A549 treated with RU486 at 1 μM for 4 hours (cell line): ENCODE measurements at places on chromosomes 5 and 9. TPM values are rescaled to one million over a fixed set of nuclear protein-coding genes. Genes with fewer than 3 reads are reported as not detected.

The SNCAIP gene
- total RNA-seq = not detected in 5 replicates

The PCDHA12 gene
- total RNA-seq = 1.9 to 3.0 TPM (median 2.7 TPM) in 5 replicates

The MOB3B gene
- 4.9 to 8.5 TPM (median 7.0 TPM) in 5 replicates for total RNA-seq

The MAMDC2 gene
- 0.21 to 0.65 TPM (median 0.36 TPM) in 5 replicates for total RNA-seq

The GLRX gene
- total RNA-seq = 51.0 to 92.9 TPM (median 64.6 TPM) in 5 replicates

The TNFSF8 gene
- 0.22 TPM in 1 of 5 replicates, not detected in the others for total RNA-seq

The RETREG1 gene
- 1.4 to 2.7 TPM (median 2.1 TPM) in 5 replicates for total RNA-seq

The HTR1A gene
- not detected in 5 replicates for total RNA-seq

The TMEM252 gene
- not detected in 5 replicates for total RNA-seq

The SPINK4 gene
- not detected in 5 replicates for total RNA-seq

The TRIM36 gene
- 1.5 to 2.7 TPM (median 2.2 TPM) in 5 replicates for total RNA-seq

The PCDHB10 gene
- total RNA-seq = 0.06 TPM in 2 of 5 replicates, not detected in the others

The DCAF10 gene
- total RNA-seq = 10.8 to 14.2 TPM (median 11.7 TPM) in 5 replicates

The GAS1 gene
- total RNA-seq = 0.07 to 0.12 TPM (median 0.09 TPM) in 4 of 5 replicates, not detected in the other

The AGXT2 gene
- total RNA-seq = not detected in 5 replicates

The ALAD gene
- 13.1 to 16.7 TPM (median 14.7 TPM) in 5 replicates for total RNA-seq

The PSIP1 gene
- 46.6 to 72.1 TPM (median 67.1 TPM) in 5 replicates for total RNA-seq

The LCN9 gene
- total RNA-seq = not detected in 5 replicates

The JMY gene
- total RNA-seq = 1.7 to 3.8 TPM (median 3.5 TPM) in 5 replicates

The SLCO6A1 gene
- not detected in 5 replicates for total RNA-seq

The PCDHA1 gene
- total RNA-seq = 0.15 to 0.34 TPM (median 0.21 TPM) in 4 of 5 replicates, not detected in the other

The LCN15 gene
- total RNA-seq = not detected in 5 replicates

The PCDHGB3 gene
- total RNA-seq = 0.17 to 0.30 TPM (median 0.23 TPM) in 5 replicates

The MSX2 gene
- 5.2 to 6.8 TPM (median 5.9 TPM) in 5 replicates for total RNA-seq

The EMB gene
- 2.4 to 6.5 TPM (median 5.4 TPM) in 5 replicates for total RNA-seq

The C5 gene
- total RNA-seq = 8.3 to 15.6 TPM (median 13.0 TPM) in 5 replicates

The PCDHA3 gene
- 0.35 to 1.2 TPM (median 0.85 TPM) in 5 replicates for total RNA-seq

The MRPS27 gene
- 52.7 to 60.7 TPM (median 57.3 TPM) in 5 replicates for total RNA-seq

The CCNG1 gene
- 53.6 to 66.2 TPM (median 60.7 TPM) in 5 replicates for total RNA-seq

The MIER3 gene
- total RNA-seq = 8.3 to 18.0 TPM (median 10.0 TPM) in 5 replicates

The SLC6A18 gene
- not detected in 5 replicates for total RNA-seq

The DRD1 gene
- 0.37 to 1.0 TPM (median 0.64 TPM) in 5 replicates for total RNA-seq

The LHX2 gene
- total RNA-seq = 3.1 to 5.7 TPM (median 5.5 TPM) in 5 replicates

The IL33 gene
- 0.27 to 1.0 TPM (median 0.56 TPM) in 5 replicates for total RNA-seq

The FOXI1 gene
- total RNA-seq = not detected in 5 replicates

The FOXD4L3 gene
- 0.07 to 0.29 TPM (median 0.09 TPM) in 5 replicates for total RNA-seq

The PTGS1 gene
- 0.96 to 1.5 TPM (median 1.3 TPM) in 5 replicates for total RNA-seq

The COL27A1 gene
- total RNA-seq = 9.0 to 14.8 TPM (median 11.3 TPM) in 5 replicates

The AFAP1L1 gene
- total RNA-seq = 5.1 to 7.9 TPM (median 6.6 TPM) in 5 replicates

The SLC25A2 gene
- not detected in 5 replicates for total RNA-seq

The FAM169A gene
- total RNA-seq = 2.7 to 7.1 TPM (median 6.6 TPM) in 5 replicates

The SPATA6L gene
- 1.6 to 2.5 TPM (median 2.3 TPM) in 5 replicates for total RNA-seq

The NUTM2F gene
- not detected in 5 replicates for total RNA-seq

The DAP gene
- 56.8 to 62.4 TPM (median 59.0 TPM) in 5 replicates for total RNA-seq

The CLK4 gene
- 8.7 to 10.2 TPM (median 8.9 TPM) in 5 replicates for total RNA-seq

The HDHD3 gene
- 19.4 to 26.8 TPM (median 24.6 TPM) in 5 replicates for total RNA-seq
